ENCODE measurements at places on chromosomes 7 and 10. TPM values are rescaled to one million over a fixed set of nuclear protein-coding genes. Genes with fewer than 3 reads are reported as not detected.

DNA sequence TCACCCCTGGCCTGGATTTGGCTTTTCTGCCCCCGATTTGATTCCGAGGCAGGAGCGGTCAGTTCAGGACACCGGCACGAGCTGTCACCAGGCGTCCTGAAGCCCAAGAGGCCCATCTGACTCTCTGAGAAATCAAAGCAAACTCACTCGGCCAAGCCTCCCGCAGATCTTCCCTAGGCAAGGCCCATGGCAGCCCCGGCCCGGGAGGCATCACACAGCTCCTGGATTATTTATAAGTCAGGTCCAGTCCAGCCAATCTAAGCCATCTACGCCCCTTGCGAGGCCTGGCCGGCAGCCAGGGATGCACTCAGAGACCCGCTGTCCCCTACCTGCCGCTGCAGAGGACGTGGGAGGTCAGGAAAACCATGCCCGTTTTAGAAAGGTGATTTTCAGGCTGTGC lies 87.3 kb upstream of the DIP2C start:
- no peak for DNase-seq

DNA sequence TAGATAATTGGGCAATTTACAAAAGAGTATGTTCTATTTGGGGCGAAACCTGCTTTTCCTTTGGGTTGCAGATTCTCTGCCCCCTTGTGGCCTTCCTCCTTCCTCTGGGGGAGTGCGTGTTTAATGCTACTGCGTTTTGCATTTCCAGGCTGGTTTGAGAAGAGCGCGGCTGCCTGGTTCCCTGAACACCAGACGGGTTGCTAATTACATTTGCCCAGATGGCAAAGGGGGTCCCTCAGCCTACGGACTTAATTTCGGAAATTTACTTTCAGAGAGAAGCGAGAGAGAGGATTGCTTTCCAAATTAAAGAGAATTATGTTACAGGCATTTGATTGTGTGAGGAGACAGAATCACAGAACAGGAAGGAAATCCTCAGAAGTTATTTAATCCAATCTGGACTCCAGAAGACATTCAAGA lies 91.9 kb upstream of the JAZF1 start:
- DNase-seq = peak; percentile 28

The SPDYE9 gene
- total RNA-seq = 0.37 TPM

DNA sequence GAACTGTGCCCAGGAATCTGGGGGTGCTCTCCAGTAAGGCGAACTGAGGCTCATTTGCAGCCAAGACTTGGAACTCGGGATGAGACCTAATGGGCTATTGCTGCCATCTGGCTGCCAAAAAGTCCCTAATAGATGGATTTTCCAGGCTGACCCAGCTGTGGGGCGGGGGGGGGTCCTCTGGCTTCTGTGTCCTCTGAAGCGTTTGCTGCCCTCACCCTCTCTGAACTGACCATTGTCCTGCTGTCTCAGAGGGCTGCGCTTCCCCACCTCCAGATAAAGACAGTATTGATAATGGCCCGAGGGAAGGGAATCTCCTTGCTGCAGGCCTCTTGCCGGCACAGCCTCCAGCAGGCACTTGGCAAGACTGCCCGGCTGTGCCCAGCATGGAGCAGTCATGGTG lies 46.6 kb downstream of the CLEC2L start:
- peak; percentile 45 for DNase-seq

DNA sequence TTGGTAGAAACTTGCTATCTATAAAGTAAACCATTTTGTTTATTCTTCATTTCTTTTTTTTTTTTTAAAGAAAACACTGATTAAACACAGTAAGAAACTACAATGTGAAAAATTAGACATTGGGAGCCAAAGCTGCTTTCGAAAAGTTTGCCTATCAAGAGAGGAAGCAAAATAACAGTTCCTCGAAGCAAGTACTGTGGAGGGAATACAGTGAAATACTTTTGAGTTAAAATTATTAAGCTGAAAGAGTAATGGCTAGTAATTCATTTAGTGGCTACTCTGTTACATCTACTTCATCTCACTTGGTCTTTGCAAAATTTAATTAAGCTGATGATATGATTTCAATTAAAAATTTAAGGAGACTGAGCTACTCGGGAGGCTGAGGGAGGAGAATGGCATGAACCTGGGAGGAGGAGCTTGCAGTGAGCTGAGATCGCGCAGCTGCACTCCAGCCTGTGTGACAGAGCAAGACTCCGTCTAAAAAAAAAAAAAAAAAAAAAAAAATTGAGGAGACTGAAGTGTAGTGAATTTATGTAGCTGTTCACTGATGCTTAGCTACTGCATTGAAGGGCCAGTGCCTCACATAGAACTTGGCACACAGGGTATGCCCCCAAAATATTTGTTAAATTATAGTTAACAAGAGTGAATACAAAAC lies 982.1 kb upstream of the MBL2 start:
- DNase-seq = peak; percentile 13

GRCh38 chr7:77442636-77443035 lies 26.5 kb upstream of the GSAP start:
- no peak for DNase-seq

DNA sequence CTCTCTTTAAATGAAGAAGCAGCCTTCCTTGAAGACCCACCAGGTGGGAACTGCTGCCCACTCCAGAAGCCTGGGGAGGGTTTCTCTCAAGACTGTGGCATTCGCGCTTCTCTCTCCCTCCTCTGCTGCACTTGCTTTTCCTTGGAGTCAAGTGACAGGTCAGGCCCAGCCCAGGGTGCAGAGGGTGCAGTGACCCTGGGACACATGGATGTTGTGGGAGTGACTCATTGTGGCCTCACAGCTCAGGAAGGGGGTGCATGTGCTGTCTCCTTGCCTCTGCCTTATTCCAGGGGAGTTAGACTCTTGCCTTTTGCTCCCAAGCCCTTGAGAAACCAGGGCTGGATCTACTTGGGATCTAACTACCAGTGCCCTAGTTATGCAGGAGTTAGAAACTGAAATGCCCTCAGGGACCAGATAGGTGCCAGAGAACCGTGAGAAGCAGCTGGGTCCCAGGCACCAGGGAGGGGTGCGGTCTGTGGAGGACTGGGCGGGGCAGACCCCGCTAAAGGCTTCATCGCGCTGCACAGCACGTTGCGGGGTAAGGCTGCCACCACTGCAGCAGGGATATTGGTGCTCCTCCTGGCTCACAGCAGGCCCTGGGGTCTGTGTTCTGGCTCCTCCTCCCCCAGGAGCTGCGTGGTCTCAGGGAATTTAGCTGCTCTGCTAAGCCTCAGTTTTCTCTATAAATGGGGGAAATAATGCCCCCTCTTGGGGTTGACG lies 11.4 kb downstream of the FAM241B start:
- DNase-seq = no peak

- no peak for DNase-seq
Measured at GRCh38 chr7:30644286-30644955, 37.8 kb downstream of the CRHR2 start.

GRCh38 chr7:7566651-7567611 lies at the start of gene MIOS:
Gene MIOS (plus strand): TSS chr7:7566884. CDS start chr7:7572476, 5,592 bp downstream.
- peak; percentile 90 for DNase-seq

DNA sequence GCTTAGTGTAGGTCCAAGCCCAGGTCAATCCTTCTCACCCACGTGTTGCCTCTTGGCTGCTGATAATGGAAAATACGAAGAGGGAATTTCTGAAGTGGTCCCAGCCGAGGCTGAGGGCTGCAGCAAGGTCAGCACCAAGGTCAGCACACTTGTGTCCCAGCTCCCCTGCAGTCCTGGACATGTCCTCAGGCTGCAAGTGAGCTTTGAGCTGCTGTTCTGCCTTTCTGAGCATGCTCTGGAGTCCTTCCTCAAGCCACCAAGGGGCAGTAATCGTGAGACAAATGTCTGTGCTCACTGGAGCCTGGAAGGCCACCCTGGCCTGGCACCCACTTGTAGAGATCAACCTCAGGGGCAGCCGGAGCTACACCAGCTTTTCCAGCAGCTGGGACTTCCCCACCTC lies 28.3 kb downstream of the DRGX start:
- DNase-seq = no peak

- no peak for DNase-seq
Measured at GRCh38 chr10:76548716-76549115, 1088.9 kb downstream of the KCNMA1 start.

DNA sequence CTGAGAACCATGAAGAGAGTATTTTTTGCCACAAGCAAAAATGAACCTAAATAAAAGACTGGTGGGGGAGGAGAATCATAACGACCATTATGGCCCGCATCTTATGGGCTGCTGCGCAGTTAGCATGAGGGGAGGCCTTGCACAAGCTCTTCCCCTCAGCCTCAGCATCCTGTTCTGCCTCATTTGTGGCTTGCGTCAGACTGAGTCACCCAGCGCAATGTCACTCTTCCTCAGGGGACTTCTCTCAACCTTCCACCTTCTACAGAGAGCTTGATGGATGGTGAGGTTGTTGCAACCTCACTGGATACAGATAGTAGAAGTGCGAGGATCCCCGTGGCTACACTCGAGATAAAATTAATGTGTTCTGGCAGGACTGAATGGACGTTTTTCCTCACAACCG lies 16.8 kb upstream of the GPR15LG start:
- no peak for DNase-seq

DNA sequence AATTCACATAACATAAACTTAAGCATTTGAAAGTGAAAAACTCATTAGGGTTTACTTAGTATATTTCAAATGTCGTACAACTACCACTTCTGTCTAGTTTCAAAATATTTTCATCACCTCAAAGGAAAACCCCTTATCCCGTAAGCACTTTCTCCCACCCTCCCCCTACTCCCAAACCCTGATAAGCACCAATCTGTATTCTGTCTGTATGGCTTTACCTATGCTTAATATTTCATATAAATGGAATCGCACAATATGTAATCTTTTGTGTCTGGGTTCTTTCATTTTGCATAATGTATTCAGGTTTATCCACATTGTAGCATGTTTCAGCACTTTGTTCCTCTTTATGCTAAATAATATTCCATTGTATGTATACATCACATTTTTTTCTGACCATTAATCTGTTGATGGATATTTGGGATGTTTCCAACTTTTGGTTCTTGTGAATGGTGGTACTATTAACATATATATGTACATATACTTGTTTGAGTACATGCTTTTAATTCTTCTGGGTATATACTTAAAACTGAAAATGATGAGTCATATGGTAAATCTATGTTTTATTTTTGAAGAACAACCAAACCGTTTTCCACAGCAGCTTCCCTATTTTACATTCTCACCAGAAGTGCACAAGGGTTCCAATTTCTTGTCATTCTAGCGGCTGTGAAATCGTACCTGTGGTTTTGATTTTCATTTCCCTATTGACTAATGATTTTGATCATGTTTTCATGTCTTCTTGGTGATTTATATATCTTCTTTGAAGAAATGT lies 6.2 kb upstream of the STARD3NL start:
- DNase-seq = no peak

The PANK1 gene
- 1.8 TPM for total RNA-seq

The AOAH gene
- 4.7 TPM for total RNA-seq

The LDB3 gene
- 1.8 TPM for total RNA-seq

- no peak for DNase-seq
Measured at GRCh38 chr7:116197360-116197759, 13.0 kb upstream of the TES start.

The SPOCK2 gene
- total RNA-seq = 1.2 TPM

- DNase-seq = peak; percentile 79
Measured at GRCh38 chr10:104045151-104046089, 40.3 kb downstream of the COL17A1 start.

GRCh38 chr7:142880876-142881505 lies 4.6 kb downstream of the TRPV6 start:
- peak; percentile 70 for DNase-seq

- no peak for DNase-seq
Measured at GRCh38 chr10:84317174-84317573, 11.2 kb upstream of the CCSER2 start.

DNA sequence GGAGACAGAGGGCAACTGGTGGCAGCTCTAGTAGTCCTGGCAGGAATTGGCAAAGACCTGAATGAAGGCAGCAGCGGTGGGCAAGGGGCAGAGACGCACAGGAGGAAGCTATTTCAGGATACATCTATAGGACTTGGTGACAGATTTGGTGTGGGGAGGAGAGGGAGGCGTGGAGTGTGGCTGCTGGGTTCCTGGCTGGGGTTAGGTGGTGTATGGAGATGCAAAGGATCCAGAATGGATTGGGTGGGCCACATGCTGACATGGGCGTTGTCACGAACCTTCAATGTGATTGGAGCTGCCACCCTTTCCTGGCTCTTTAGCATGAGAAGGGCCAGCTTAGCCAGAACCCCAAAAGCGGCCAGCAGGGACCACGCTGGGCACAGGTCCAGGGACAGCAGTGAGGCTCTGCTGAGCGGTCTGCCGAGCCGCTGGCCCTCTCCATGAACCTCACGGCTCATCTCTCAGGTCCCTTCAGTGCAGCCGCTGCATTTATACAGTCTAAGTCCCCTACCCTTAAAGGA lies 10.2 kb upstream of the ADCY1 start:
- no peak for DNase-seq

DNA sequence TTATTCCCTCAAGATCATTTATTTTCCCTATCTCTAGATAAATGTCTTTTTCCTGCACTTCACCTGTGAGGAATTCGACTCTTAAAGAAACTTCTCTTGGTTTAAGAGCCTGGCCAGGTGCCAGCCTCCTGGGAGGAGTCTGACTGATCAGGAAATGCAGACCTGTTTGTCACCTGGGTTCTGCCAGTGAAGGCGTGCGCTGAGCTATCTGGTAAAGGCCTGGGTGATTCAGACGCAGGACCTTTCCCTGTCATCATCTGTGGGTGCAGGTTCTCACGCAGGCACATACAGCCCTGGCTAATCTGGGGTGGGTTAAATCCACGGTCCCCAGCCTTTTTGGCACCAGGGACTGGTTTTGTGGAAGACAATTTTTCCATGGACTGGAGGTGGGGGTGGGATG lies 65.3 kb upstream of the AQP1 start:
- peak; percentile 61 for DNase-seq

The RAPGEF5 gene
- total RNA-seq = 190 TPM

- DNase-seq = no peak
Measured at GRCh38 chr10:61763778-61764177, 101.0 kb downstream of the CABCOCO1 start.

DNA sequence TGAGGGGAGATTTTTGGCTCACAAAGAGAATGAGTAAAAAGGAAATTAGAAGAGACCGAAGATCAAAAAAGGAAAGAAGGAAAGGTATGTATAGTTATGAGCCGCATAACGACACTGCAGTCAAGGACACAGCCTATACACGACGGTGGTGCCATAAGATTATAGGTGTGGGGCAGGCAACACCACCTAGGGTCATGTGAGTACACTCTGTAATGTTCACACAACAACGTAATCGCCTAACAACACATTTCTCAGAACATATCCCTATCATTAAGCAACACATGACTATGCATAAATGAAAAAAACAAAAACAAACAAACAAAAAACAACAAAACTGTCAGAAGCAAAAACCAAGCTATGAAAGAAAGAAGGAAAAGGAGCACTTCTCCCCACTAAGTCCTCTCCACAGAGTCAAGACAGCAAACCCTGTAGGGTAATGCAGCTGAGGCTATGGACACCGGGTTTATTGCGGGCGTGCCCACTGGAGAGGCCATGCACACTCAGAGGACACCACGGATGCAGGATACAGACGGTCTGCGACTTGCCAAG lies 45.1 kb downstream of the PIP4K2A start:
- DNase-seq = no peak

GRCh38 chr10:97791824-97792721 lies 20.3 kb upstream of the SFRP5 start:
- DNase-seq = peak; percentile 75
